ENCODE measurements at places on chromosomes 1 and 21.

- no peak for DNase-seq
These were observed 21.7 kb downstream of the UBE2T start for GRCh38 chr1:202320081-202320405.

DNA sequence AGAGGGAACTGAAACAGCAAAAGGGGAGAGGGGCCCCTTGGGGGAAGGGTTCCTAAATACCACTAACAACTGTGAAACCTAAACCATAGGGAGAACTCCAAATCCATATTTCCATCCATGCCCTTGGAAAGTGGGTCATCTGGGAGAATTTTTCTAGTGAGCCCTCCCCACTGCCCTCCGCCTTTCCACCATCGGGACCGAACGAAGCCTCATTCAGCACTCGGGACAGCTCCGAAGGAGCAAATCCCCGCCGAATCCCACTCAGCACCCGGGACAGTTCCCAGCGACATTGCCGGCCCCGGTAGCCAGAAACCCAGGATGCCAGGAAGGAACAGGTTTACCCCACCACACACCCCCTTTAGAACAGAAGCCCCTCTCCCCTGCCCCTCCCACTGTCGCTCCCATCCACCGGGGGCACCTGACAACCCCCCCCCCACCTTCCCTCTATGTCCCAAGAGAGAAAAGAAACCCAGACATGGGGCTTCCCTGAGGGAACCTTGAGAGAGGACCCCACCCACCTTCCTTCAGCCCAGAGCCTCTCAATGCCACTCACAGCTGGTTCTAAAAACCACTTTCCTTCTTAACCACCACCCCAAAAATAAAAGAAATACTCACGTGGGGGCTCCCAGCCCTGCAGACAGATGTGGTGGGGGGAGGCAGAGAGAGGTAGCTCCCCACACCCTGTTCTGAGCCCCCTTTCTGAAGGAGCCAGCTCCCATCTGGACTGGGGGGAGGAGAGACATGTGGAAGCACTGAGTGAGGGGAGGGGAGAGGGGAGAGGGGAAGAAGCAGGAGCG, 4.5 kb downstream of the DLGAP3 start:
- DNase-seq, result peak; percentile 81

DNA sequence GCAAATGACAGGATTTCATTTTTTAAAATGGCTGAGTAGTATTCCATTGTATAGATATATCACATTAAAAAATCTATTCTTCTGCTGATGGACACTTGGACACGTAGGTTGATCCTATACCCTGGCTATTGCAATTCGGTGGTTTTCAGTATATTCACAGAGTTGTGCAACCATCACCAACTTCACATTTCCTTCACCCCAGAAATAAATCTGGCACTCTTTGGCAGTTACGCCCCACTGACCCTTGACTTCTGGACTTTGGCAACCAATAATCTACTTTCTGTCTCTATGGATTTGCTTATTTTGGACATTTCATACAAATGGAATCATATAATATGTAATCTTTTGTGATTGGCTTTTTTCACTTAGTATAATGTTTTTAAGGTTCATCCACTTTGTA, 35.9 kb downstream of the MAP3K7CL start:
- DNase-seq, result no peak

DNA sequence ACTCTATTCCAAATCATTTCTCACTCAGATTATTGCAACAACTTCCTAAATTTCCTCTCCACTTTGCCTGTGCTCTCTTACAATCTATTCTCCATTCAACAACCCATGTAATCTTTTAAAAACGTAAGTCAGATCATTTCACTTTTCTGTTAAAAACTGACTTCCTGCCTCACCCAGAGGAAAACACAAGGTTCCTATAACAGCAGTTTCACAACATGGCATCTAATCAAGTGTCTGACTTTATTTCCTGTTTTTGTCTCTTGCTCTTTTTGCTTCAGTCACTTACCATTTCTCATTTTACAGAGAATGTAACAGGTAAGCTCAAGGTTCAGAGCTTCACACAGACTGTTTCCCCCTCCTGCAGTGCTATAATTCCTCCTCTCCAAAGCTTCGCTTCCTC, 560.7 kb downstream of the LRRIQ3 start:
- DNase-seq, result no peak

DNA sequence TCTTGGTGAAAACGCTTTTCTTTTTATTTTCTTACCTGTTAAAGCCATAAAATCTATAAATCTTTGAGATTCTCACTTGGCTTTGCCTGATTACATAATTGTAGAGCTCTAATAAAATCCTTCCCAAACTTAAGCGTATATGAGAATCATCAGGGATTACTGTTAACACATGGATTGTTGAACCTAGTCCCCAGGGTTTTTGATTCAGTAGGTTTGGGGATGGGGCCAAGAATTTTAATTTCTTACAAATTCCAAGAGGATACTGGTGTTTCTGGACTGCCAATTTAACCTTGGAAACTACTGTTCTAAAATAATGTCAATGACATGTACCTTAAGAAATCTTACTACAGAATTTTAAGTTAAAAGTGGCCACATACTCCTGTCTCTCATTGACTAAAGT, 694.2 kb downstream of the BRINP3 start:
- DNase-seq, result no peak

DNA sequence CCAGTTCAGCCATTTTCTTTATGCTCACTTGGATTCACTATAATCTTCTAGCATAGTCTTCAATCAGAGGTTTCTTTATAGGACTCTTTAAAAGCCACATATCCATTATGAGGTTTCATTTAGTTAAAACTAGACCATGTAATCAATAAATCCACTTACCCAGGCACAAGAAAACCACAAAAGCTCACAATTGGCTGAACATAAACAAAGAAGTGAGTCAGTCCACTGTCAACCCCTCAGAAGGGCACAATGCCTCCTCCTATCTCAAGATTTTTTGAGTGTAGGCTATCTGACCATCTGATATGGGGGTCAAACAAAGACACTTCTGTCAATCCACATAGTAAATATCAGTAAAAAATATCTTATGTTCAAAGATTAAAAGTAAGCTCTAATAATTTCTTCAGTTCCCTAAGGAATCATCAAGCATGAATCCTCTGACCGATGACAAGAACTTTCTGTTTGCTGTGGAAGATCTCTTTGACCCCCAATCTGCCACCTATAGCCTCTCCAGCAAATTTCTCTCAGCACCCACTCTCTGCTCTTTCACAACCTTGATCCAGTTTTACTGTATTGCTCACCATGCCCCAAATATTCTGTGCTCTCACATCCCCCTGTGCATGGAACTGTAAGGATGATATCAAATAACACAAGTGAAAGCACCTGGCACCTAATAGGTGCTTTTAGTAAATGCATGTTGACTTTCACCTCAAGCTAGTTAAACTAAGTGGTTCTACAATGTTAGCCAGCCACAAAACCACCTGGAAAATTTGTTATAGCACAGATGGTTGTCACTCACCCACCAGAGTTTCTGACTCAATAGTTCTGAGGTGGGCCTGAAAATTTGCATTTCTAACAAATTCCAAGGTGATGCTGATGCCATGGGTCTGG, 16.7 kb downstream of the RAB3B start:
- DNase-seq, result no peak

DNA sequence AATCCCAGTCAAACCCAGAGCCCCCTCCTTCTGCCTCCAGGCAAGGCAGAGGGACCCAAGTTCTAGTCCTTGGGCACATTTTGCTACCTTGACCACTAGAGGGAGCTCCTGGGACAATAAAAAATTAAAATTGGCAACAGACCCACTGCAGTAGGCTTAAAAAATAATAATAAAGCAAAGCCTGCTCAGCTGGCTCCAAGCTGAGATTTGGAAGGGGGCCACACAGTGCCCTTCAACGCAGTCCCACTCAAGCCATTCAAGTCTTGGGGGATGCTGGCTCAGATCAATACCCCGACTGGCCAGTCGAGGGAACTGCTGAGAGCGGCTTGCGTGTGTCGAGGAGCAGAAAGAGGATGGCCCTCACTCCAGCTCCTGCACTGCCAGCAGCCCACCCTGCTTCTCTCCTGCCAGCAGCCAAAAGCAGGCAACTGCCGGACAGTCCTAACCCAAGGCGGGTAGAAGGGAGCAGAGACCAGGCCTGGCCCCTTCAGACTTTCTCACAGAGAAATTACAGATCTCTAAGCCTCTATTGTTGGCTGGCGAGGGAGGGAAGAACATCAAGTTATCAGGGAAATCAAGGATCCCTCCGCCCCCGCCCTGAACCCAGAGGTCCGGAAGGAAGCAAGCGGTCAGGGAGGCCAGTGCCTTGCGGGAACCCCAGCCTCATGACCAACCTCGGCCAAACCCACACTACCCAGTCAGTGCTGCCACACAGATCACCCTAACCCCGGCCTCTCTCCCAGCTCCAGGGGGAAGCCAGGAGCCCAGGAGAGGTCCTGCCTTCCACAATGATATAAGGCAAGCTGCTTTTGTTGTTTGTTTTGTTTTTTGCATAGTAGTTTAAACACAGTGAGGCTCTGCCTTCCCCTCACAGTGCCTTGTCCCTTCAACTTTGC, 4.9 kb upstream of the ALDH4A1 start:
- peak; percentile 47 for DNase-seq

DNA sequence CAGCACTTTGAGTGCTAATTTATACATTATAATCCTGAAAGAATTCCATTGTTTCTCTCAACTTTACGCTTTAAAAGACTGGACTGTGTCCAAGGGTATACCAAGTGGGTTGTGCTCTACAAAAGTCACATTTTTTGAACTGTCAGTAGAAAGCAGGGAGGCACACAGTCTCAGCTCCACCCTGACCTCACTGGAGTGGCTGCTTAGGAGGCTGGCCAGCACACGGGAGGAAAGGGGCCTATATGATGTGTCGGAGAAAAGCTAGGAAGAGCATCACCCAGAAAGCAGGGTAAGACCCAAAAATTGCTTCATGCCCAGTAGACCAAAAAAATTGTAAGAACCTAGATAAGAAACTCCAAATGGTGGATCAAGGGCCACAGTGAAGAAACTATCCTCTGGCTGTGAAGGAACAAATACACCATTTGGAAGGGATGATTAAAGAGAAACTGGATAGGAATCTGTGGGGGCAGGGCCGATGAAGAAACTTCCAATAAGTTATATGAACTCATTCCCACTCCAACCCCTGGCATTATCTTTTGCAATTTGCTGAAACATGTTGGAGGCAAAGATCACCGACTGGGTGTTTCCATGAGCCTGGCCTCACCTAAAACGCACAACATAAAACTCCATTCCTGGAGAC, 1.9 kb downstream of the S100A10 start:
- no peak for DNase-seq

GRCh38 chr1:226589008-226589733, 40.6 kb downstream of the STUM start:
- DNase-seq, result no peak

GRCh38 chr1:90732136-90732535, 15.0 kb upstream of the BARHL2 start:
- DNase-seq, result no peak

DNA sequence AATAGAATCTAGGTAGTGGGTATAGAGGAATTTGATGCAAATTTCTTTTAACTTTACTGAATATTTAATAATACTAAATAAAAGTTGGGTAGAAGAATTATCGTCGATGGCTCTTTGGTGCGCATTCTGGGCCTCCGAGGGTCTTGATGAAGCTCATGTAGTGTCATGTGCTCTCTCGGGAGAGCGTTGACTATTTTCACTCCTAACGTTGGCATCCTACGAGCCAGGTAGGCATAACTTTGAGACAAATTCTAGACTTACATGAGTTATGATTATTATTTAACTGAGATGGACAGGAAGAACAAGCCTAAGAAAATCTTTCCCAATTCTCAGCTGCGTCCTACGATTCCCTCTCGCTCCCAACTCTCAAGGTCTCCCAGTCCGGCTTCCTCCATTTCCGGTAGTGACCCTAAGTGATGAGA, 550 bp upstream of the PCAT6 start:
- DNase-seq, result no peak

GRCh38 chr1:42936309-42937078, 22.2 kb downstream of the SLC2A1 start:
- peak; percentile 29 for DNase-seq

DNA sequence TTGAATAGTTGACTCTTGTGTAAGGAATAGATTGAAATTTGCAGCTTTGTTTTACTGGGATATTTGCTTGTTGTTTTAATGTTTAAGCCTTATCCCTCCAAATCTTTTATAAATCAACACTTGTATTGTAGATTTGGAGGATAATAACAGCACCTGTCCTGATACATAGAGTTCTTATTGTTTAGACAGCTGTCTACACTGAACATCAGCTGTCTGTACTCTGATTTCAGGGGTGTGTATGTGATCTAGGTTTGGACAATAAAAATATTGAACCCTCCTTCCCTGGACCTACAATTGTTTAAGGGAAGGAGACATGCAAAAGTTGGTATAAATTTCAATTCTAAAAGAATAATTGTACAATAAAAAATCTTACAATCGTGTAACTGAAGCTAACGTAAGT, 48.3 kb upstream of the DPH5 start:
- no peak for DNase-seq

DNA sequence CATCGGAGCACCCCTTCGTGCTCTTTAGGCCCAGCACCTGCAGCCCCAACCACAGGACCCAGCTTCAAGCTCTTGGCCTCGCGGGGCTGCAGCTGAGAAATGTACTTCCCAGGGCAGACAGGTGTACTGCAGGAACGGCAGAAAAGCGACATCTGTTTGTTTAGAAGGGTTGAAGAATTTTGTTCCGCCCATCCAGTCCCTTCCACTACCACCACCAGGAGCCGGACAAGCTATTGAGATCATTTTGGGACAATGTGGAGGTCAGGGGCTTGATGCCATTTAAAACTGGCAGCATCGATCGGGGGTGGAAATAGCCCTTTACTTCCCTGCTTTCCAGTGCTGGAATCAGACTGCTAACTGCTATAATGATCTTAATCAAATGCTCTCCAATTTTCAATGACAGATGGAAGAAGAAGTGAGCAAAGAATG, 1.7 kb downstream of the SERTAD4 start:
- DNase-seq, result no peak

DNA sequence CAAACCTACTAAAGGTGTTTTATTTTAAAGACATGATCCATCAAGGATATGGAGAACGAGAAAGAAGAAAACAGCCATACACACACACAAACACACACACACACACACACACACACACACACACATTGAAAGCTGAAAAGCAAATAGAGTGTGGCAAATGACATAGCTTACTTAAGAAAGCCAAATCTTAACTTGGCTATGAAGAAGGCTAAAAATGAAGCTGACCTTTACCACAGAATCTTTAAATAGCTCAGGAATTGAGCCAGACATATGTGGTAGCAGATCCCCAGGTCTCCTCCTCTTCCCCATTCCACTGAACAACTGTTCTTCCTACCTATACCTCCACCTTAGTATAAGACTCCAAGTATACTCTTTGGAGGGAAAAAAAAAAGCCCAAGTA, 185.6 kb downstream of the CLEC20A start:
- DNase-seq, result no peak

- DNase-seq, result no peak
These were observed 801 bp downstream of the TRAF5 start for GRCh38 chr1:211327346-211327921.

DNA sequence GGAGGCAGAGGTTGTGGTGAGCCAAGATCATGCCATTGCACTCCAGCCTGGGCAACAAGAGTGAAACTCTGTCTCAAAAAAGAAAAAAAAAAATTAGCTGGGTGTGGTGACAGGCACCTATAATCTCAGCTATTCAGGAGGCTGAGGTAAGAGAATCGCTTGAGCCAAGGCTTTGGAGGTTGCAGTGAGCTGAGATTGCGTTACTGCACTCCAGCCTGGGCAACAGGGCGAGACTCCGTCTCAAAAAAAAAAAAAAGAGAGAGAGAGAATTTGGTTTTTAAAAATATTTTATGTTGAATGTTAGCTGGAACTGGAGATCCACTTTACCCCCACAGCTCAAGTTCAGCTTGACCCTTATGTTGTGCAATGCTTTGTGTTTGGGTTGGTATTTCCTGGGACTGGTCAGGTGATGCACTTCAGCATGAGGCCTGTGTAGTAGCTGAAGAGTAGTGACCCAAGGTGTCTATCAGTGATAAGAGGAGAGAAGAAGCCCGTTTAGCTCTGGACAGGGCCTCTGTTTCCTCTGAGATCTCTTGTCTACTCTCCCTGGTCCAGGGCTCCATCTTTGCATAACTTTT, 36.8 kb upstream of the MACF1 start:
- no peak for DNase-seq

Data from stimulated activated naive CD8-positive, alpha-beta T cell treated with anti-CD3 and anti-CD28 coated beads, Interleukin-15, Interleukin-2, amounts not matched to agents 100 U/mL and 50 U/mL, for 24 hours (primary cell).